D341Med (cell line): ENCODE measurements at places on chromosomes 3 and 15.
A peak's percentile ranks its signal among the peaks of the same experiment; 100 is the strongest.

GRCh38 chr3:56884387-56884786 is 82.6 kb upstream of the ARHGEF3 start:
- DNase-seq = no peak

DNA sequence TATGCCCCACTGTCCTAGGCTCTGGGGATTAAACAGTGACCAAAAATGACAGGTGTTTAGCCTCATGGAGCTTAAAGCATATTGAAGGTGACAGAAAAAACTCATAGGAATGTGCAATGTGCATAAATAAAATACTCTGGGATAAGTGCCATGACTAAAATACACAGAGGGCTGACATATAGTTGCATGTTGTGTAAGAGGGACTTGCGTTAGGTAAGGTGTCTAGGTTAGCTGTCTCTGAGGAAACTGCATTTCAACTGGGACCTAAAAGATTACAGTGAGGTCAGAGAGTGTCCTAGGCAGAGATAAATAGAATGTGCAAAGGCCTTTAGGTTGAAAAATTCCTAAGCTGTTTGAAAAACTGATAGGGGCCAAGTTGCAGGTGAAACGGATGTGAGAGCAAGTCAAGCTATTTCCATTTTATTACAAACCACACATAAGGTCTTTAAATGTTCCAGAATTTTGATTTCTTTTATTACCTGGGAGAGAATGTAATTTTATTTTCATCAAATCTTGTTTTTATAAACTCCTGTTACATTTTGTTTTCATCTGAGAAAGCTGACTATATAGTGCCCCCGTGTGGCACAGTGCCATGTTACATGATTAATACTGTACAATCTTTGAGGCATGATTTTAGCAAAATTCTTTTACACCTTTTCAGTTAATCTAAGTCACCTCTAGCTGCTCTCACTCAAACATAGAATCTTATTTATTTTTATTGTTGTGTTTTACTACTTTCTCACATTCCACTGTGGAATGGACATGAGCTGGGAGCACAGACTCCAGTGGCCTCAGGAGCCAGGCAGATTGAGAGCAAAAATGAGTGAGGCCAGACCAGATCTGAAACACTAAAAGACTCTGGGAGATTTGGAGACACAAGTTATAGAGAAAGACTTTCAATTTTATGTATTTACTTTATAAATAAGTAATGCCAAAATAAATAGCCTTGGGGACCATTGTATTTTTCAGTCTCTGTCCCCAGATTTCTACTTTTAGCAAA is 259.6 kb upstream of the ZNF717 start:
- peak; percentile 38 for DNase-seq

GRCh38 chr3:11140030-11140712 is 14.1 kb upstream of the HRH1 start:
- no peak for DNase-seq

DNA sequence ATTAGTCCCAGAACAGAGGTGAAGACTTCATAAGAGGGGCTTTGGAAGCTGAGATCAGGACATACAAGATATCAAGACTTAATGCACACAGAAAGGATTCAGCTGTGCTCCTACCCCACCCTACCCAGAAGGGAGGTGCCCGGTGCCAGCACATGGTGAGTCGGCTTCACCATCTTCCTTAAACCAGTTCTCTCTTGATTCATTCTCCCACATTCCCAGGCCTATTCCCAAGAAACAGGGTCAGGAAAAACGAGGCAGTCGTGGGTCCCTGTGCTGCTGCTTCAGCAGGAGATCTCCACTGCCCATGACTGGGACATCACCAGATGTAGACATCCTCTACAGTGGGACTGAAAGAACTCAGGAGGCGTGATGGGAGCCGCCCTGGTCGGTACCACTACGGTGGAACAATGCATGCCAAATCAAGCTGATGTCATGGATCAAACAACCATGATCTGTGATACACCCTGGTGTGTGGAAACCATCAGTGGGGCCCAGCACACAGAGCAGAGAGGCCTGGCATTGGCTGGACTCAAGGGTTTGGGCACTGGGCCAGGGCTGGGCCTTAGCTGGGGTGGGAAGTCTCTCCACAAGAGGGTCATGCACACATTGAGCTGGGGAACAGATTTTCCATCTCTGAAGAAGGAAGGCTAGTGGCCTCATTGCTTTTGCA is 41.9 kb downstream of the CCDC12 start:
- no peak for DNase-seq

GRCh38 chr3:38112378-38112761 is 24.6 kb downstream of the ACAA1 start:
- no peak for DNase-seq

- DNase-seq = no peak
These were observed 769 bp upstream of the CSPG4 start for GRCh38 chr15:75713338-75713895.

DNA sequence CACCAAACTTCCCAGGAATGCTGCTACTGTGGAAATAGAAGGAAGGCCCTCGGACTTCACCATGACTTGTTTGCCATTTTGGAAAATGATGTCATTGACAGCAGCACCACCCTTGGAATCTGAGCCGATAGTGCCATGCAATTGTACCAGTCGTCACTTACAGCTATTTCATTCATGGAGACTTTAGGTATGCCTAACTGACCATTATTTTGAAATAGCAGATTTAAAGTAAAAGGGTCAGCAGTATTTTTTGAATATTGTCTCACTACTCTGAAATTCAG is 66.0 kb upstream of the ARL8B start:
- DNase-seq = no peak

DNA sequence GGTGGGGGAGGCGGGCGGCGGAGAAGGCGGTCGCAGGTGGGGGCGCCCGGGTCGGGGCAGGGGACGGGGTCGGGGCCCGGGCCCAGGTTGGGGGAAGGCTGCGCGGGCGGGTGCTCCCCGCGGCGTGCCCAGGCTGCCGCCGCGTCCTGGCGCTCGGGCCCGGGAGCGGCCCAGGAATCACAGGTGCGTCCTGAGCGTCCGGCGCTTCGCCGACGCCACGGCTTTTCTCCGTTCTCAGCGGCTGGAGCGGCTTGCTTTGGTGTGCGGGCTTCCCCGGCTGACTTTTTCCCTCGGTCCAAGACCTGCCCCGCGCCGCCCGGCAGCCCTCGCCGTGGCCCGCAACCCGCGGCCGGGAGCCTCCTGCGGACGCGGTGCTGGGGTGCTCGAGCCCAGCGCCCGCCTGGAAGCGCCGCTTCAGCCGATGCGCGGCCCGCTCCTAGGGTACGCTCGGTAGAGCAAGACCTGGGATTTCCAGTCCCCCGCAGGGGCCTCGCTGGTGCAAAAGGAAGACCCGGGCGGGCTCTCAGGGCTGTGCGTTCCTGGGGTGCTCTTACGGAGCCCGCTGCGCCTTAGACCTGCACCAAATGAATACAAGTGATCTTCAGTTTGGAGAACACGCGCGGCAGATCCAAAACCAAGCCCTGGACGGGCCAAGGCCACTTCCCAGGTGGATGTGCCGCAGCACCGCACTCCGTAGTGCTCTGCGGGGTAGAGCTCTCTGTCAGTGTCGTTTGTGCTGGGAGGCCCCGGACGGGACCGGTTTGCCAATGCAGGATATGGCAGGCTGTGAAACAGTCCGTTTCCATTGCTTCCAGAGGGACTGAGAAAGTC is 639 bp downstream of the NIPA1 start:
- peak; percentile 77 for DNase-seq

DNA sequence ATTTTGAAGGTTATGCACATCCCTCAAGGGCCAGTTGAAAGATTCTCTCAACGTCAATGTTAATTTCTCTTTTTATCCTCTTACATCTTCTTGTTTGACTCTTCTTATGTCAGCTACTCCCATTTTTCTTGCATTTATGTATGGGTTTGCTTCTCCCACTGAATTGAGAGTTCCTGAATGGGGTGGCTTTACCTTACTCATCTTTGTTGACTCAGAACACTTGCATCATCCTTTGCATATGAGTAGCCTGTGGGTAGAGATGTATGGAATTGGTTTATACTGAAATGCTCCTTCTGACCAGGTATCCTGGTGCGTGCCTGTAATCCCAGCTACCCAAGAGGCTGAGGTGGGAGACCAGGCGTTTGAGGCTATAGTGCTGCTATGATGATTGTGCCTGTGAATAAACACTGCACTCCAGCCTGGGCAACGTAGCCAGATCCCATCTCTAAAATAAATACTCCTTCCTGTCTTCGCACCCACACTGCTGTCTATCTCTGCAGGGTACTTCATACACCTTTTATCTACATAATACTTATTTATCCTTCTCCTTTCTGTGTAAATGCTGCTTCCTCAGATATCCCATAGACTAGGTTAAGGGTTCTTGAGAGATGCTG is 123.6 kb upstream of the DPH6 start:
- DNase-seq = no peak

DNA sequence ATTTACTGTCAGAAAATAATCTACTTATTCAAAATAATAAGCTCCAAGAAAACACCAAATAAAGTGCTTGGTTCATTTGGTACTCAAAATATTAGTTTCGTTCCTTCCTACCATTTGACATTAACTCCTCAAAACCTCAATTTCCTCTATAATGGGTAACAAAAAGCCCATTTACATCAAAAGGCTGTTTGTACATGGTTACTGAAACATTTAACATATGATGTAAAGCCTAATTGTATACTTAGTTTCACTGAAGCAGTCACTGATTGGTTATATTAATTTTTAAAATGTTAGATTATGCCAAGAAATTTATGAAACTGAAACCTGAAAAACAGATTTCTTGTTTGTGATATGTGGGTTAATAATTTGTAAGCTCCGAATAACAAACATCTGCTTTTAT is 14.7 kb downstream of the XRN1 start:
- DNase-seq = no peak

DNA sequence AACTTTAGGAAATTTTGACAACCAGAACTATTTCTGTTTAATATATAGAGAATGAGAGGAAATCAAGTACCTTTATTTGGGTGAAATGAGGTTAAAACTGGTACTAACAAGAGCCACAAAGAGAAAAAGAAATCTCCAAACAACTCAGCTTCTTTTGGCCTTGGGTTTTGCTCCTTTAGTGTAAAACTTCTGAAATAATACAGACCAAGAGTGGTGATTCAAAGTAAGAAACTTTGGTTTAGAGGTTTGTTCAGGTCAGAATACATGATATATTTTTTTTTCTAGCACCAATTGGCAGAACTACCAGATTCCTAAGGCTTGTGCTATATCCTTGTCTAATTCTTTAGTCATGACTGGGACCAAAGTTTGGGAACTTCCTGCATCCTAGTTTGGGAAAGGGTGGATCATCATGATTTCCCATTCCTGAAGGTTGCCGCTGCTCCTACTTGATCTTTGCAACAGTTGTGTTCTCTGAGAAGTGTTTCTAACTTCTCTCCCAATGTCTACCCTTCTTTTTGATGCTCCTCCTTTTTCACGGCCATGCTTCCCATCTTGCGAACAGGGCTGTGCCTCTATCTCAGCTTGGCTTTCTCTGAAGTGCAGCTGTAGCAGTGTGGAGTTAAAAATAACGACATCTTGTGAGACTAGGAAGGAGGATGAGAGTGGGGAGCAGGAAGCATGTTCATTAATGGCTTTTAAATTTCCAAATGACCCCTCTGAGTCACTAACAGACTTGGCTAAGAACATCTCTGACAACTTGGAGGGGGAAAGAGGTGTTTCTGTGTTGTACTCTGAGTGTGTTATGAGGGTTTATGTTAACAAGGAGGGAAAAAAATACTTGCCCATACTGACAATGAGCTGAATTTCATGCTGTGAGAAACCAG is 87.7 kb downstream of the KCNAB1 start:
- no peak for DNase-seq

GRCh38 chr3:49747792-49748480 is 24.2 kb upstream of the GMPPB start:
- no peak for DNase-seq

DNA sequence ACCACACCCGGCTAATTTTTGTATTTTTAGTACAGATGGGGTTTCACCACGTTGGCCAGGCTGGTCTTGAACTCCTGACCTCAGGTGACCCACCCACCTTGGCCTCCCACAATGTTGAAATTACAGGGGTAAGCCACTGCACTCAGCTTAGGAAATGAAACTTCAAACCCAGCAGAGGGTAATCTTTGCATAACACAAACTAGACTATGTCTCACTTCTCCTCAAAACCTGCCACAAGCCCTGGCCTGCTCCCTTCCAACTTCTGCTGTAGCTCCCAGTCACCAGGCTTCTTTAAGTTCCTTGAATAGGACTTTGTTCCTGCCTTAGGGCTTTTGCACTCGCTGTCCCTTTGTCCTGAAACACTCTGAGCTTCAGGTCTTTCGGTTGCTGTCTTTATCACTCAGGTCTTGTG is 39.2 kb upstream of the SEMA4B start:
- DNase-seq = no peak

- DNase-seq = no peak
These were observed 62.3 kb upstream of the PLSCR4 start for GRCh38 chr3:146313031-146313745.

DNA sequence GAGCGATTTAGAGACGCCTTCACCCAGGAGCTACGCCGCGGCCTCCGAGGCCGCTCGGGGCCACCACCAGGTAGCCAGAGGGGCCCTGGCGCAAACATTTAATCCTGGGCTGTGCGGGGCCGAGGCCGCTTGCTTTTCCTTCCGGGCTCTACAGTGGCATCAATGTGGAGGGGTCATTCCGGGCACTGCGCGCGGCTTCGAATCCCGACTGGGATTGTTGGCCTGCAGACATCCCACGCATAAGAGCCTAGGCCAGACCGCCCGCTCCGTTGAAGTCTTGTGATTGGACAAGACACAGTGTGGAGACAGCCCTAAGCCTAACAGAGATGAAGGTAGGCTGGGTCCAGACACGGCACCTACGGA is 568 bp upstream of the NCBP2 start:
- no peak for DNase-seq

DNA sequence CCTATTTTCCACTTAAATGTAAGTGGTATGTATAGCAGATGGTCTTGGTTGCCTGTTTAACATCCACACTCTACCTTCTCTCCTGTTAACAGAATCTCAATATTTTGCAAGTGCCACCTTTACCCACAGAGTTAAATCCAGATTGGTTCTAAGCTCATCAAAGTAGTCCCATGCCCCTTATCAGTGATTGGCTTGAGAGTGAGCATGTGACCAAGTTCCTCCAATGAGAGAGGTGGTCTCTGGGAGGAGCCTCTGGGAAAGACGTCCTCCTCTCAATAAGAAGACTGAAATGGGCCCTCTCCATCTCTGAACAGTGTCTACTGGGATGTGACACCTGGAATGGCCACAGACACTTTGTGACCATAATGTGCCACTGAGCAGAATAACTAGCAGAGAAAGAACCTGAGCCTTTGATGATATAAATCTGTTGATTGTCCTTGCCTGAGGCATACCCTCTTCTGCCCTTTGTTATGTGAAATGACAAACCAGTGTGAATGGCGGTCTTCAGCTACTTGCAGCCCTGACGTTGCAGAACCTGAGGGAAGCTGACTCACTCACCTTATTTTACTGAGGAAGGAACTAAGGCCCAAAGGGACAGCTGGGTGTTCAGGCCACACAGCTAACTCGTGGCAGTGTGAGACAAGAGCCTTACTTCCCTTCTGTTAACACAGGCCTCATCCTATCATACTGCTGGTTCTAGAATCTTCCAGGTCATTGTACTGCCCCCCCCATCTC is 42.4 kb upstream of the LARS2 start:
- DNase-seq = no peak

- no peak for DNase-seq
These were observed 54.7 kb downstream of the IGF2BP2 start for GRCh38 chr3:185770109-185770508.
